Stimulated activated CD8-positive, alpha-beta memory T cell treated with anti-CD3 and anti-CD28 coated beads, Interleukin-7, amount 100 ng/mL, for 24 hours (primary cell): ENCODE measurements at places on chromosomes 7 and 10.

DNA sequence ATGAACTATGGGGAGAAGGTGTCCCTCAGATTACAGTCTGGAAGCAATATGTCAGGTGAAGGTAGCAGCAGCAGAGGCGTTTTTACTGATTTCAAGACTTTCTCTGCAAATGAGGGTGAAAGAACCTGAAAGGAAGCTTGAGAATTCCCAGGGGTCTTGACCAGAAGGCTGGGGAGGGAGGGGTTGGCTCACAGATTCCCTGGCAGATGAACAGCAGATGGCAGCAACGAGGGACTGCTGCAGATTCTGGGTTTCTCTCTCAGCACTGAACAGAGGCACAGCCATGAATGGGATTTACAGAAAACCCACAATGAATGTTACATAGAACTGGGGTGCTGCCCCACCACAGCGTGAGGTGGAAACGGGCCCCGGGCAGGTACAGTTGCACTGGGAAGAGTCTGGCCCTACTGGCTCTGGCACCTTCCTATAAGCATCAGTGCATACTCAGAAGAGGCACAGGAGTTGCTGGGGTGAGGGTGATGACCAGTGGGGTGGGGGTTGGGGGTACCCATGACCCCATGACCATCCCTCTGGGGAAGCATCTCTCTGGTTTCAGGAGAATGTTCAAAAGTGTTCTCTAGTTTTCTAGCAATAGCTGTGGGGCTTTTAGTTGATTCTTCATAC lies 317.8 kb downstream of the SH2D4B start:
- DNase-seq = no peak

GRCh38 chr10:70866424-70866823 lies 21.9 kb downstream of the PCBD1 start:
- no peak for DNase-seq

GRCh38 chr10:31058795-31059703 lies 27.4 kb upstream of the ZNF438 start:
- DNase-seq = no peak

GRCh38 chr10:112519133-112519761 lies 72.2 kb downstream of the VTI1A start:
- no peak for DNase-seq

GRCh38 chr7:158973941-158974785 lies 117.8 kb downstream of the DYNC2I1 start:
- no peak for DNase-seq
